ENCODE measurements at places on chromosomes 6 and 20.

- no peak for DNase-seq
Measured at GRCh38 chr20:62276439-62276838, 26.4 kb upstream of the ADRM1 start.

- DNase-seq: no peak
Measured at GRCh38 chr6:108831104-108831503, 17.1 kb upstream of the ARMC2 start.

- no peak for DNase-seq
Measured at GRCh38 chr6:125019918-125020317, 57.7 kb downstream of the RNF217 start.

- DNase-seq: peak; percentile 63
Measured at GRCh38 chr6:15359335-15359862, 113.5 kb downstream of the JARID2 start.

GRCh38 chr6:34135541-34135940 is 10.3 kb downstream of the GRM4 start:
- DNase-seq: no peak

- DNase-seq: peak; percentile 12
Measured at GRCh38 chr6:142331075-142331551, 29.3 kb downstream of the ADGRG6 start.

- no peak for DNase-seq
Measured at GRCh38 chr20:41119614-41120561, 17.5 kb upstream of the PLCG1 start.

DNA sequence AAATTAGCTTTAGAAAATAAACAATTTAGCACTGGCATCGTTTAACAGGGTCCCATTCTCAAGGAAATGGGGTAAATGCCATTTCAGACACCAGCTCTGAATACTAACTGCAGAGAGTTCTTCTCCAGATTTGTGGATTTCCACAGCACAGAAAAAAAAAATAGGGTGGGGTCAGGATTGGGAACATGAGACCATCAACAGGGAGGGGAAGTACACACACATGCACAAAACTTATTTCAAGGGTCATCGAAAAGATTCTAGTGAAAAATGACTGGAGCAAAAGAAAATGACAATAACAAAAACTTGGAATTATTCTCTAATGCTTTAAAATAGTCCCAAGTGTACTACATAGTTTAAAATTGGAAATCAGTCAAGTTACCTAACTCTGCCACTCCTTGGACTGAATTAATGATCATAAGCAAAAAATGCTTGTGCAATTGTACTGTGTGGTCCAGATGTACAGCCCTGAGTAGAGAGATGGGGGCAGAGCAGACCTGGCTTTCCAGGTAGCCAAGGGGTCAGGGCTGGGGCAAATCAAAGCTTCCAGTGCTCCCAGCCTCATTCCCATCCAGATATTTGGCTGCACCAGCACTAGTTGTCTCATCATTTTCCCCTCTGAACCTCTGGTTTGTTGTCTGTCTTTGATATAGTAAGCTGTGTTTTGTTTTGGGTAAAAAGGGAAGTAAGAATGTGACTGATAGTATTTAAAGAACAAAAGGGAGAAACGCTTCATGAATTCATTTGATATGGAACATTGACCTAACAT is 152.4 kb downstream of the SOBP start:
- DNase-seq: no peak

DNA sequence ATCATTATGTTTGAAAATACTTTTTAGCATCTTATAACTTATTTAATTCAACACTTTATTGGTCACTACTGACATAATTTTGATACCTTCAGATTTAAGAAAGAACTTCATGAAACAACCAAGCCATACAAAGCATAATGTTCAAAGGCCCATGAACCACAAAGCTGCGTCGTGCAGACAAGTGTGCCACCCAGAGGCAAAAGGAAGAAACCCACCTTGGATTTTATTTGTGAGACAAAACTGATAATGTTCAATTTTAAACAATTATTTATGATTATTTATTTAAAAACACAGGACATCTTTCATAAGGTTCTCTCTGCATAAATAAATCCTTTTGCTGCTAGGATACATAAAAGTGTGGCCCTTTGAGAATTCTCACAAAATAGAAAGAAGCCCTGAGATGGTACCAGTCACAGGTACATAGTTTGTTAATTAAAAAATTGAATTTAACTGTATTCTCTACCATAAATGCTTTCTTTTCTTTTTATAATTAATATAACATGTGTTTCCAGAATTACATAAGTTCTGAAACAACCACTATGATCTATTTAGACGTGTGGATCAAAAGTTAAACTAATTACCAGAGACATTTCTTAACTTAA is 143.7 kb downstream of the RALGAPA2 start:
- DNase-seq: peak; percentile 27

- DNase-seq: no peak
Measured at GRCh38 chr20:3898639-3899038, 9.5 kb downstream of the PANK2 start.

- DNase-seq: no peak
Measured at GRCh38 chr6:36033935-36034334, 6.3 kb downstream of the MAPK14 start.

DNA sequence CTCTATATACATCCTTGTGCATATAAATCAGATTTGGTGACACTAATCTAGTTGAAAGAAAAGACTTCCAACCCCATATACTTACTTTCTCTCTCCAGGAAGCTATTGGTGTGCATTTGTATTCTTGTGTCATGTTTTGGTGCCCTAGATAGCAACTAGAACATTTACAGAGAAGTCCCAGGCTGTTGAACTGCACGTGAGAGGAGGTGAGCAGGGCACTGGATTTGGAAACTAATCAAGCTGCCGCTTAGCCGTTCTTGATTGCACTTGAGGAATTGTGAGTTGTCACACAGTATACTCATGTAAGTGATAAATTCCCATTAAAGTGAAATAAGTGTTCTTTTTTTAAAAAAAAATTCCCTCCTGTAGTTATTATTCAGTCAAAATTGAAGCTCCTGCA is 7.6 kb downstream of the WRNIP1 start:
- DNase-seq: no peak

GRCh38 chr6:3453413-3454272 is 3.2 kb downstream of the SLC22A23 start:
- no peak for DNase-seq

GRCh38 chr20:13676682-13677081 is 38.0 kb upstream of the TASP1 start:
- DNase-seq: no peak

DNA sequence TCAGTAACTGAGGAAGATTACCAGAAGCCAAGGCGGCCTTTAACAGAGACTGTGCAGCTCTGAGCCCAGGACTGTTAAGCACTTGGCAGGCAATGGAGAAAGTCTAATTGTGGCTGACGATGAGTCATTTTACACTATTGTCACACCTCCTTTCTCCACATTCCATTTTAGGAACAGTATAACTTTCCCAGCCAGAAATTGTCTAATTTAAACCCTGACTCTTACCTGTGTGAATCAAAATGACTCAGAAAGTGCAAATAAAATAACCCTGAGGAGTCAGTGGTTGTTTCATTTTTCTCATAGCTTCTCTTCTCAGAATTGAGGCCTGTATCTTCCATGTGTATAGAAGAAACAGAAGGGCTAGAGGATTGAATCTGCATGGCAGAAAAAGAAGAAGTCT is 40.0 kb upstream of the OPN5 start:
- DNase-seq: no peak

GRCh38 chr6:7108964-7109836 is 1.4 kb downstream of the RREB1 start:
- peak; percentile 60 for DNase-seq

GRCh38 chr6:125279961-125280360 is 21.8 kb downstream of the HDDC2 start:
- no peak for DNase-seq

DNA sequence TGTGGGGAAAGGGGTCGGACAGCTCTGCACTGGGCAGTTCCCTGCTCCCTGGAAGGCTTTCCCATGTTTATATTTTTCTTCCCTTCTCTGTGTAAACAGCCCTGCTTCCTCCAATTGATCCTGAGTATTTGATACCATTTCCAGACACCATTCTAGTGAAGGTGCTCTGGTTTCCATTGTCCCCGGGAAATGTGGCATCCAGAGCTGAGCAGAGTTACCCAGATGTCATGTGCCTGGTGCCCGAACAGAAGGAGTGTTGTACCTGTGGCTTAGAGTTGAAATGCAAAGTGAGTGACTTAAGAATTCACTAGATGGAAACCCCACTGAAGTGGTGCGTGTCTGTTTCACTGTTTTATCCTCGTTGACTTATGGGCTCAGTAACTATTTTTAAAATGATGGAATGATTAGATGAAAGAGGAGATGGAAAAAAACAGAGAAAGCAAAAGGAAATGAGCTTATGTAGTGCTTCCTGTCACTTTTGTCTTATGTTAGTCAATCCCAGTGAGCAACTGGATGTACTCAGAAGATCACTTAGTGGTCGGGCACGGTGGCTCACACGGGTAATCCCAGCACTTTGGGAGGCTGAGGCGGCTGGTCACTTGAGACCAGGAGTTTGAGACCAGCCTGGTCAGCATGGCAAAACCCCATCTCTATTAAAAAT is 83.8 kb downstream of the SASH1 start:
- DNase-seq: no peak

GRCh38 chr20:60046011-60046413 is 87.8 kb downstream of the CDH26 start:
- DNase-seq: no peak

DNA sequence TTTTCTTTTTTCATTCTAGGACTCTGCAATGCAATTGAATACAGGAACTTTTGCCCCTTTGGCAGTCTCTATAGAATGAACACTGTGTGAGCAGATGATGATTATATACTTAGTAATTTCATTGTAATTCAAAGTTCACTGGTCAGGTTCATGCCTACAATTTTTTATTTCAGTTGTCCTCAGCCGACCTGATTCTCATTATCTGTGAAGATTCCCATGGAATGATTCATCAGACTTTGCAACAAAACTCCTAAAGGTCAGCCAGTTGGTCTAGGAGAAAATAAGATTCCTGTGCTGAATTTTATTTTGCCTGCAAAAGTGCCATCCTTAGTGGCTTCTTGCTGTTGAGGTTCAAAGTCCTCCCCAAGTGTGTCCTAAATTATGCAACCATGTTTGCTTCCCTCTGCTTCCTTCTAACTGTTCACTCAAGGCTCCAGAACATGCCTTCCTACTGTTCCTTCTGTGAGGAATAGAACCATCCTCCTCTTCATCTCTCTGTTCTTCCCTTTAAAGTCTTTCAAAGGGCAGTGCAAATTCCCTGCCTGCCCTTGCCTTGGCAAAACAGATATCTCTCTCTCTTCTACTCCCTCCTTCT is 194.2 kb upstream of the CNR1 start:
- peak; percentile 83 for DNase-seq

GRCh38 chr20:58277107-58277506 is 32.4 kb upstream of the RAB22A start:
- DNase-seq: no peak

DNA sequence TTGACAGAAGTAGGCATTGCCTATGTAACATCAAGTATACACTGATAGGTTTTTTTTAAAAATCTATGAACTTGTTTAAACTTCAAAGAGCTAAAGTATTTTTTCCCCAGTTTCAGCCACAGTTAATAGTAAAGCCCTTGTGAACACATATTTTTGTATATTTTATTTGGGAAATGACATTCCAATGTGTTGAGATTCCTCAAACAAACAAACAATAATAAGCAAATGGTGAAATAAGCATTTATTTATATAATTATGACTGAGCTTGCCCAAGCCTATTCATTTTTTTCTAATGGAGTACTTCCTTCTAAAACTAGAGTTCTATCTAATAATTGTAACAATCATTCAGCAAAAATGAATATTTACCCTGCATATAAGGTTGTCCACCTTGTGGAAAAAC is 12.5 kb downstream of the SYCP2 start:
- no peak for DNase-seq

GRCh38 chr6:99467509-99468106 is 42.5 kb upstream of the PNISR start:
- DNase-seq: no peak

- DNase-seq: peak; percentile 64
Measured at GRCh38 chr20:8722277-8722928, 346.5 kb upstream of the PLCB4 start.

DNA sequence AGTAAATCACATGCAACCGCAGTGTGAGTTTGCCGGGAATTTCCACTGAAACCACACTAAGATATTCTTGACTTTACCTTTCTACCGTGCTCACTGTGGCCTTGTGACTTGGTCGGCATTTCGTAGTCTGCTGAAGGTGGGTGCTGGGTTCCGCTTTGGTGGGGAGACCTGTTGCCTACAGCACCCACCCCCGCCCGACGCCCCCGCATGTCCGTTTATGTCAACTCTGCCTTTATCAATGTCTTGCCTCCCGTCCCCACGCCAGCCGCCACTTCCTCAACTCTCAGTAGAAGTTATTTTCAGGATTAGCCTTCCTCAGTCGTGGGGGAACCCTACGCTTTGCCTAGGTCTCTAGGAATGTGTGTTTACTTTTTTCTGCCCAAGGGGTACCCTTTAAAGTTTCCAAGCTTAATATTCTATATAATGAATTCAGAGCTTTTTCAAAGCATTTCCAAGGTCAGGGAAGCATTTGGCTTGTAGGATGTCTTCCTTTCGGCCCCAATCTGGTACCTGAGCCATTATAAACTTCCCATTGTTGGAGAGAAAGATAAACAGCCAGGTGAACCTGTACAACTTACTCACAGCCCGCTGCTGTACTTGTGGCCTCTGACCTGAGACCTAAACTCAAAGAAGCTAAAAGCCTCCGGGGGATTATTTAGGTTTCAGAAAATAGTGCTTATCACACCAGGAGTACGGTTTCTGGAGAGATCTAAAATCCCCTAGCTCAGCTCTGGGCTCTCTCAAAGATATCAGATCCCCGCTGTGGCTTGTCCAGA is 54.2 kb downstream of the TBC1D7 start:
- no peak for DNase-seq

GRCh38 chr6:53309059-53309900 is 39.5 kb downstream of the ELOVL5 start:
- no peak for DNase-seq

GRCh38 chr6:29989211-29989610 is 46.9 kb downstream of the HLA-A start:
- DNase-seq: no peak

DNA sequence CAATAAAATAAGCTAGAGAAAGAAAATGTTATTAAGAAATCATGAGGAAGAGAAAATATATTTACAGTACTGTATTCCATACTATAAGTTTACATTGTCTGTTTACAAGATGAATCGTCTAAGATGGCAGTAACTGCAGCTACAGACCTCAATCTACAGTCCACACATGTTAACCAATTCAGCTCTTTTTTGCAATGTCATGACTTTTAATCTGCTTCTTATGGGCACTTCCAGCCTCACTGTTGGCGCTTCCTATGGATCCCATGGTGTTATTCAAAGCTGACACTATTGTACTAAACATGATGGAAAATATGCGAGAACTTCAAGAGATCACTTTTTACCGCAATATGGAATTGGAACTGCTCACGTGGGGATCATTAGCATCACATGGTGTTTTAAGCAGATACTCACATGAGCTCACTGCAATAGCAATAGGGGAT is 451.5 kb upstream of the CITED2 start:
- no peak for DNase-seq

DNA sequence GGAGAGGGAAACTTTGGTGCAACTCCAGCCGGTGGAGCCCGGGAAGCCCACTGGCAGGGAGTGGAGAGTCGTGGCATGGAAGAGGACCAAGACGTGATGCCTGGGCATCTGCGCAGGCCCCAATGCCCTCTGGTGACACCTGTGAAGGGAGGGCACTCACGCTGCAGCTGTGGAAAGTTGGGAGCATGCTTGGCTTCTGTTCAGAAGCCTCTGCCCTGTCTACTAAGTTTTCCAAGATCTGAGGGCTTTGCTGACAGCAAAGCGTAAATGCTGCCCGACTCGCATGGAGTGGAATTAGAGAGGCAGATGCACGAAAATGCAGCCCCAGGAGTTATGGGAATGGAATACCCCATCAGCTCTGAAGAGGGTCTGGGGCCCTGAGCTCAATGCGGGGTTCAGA is 75.7 kb downstream of the SYNDIG1 start:
- no peak for DNase-seq

- peak; percentile 10 for DNase-seq
Measured at GRCh38 chr6:43250992-43251373, 7.7 kb downstream of the TTBK1 start.

Data from brain microvascular endothelial cell (primary cell).